CD8-positive, alpha-beta memory T cell (primary cell): ENCODE measurements at places on chromosomes 4 and X.

DNA sequence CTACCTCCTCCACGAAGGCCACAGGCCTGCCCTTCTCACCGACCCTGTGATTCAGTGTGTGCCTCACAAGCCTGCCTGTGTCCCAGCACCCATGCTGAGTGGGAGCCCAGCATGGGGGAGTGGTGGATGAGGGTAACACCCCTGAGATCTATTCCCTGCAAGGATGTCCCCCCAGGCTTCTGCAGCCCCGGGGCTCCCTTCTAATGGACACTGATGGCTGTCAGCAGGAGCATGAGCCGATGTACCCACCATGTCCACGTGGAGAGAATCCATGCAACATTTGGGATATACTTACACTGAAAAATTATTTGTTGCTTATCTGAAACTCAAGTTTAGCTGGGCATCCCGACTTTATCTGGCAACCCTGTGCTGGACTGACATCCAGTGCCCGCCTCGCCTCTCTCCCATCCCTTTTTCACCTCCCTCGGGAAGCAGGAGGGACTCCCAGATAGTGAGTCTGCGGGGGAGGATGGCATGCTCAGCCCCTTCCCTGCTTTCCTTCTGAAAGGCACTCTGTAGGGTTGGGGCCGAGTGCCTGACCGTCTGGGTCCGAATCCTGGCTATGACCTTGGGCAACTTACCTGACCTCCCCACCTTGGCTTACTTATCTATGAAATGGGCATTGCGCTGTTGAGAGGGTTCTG lies 46.9 kb upstream of the SORCS2 start:
- DNase-seq, result no peak

DNA sequence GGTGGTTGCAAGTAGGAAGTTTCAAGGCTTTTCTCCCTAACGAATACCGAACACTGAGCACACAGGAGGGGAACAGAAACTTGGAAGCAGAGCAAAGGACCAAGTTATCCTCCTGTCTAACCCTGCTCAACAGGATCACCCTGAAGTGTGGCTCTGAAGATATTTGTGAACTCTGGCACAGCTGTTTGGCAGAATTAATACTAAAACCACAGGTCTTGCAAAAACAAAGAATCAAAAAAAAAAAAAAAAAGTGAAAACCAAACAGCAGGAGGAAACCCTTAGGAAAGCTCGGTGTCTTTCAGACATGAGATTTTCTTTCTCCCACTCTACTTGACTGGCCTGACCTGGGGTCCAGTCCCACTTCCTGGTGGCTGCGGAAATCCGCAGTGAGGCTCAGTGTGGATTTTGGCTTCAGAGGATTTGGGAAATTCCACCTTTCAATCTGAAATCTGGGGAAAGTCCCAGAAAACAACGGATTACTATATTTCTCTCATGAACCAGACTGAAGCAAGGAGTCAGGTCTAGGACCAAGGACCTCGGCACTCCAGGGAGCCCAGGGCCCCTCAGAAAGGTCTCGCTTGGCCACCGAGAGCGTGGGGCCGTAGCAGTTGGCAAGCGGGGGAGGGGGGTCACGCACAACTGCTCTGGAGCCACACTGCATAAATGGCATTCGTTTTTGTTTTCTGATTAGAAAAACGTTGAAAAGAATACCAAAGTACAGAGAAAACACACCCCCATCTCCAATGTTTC lies 867 bp downstream of the TIFA start:
- DNase-seq, result no peak

DNA sequence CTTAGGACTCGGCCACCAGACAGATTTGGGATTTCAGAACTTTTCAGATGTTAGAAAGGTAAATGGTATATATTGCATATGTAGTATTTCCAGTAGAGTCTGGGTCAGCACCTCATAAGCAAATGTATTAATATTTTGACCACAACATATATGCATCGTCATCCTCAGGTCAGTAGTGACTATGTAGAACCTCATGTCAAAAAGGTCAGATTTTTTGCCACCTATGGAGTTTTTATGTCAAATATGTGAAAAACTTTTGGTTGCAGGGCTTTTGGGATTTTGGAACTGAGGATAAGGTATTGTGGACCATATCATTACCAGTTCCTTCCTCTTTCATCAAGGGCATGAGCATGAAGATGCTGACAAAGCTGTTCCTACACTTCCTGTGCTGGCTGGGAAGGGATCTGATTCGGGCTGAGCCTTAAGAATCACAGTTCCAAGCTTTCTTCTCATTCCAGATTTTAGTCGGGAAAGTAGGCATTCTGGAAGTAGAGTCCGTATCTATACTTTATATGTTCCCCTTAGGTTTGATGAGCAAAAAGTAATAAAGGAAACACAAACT lies 183.0 kb upstream of the PGRMC2 start:
- no peak for DNase-seq

- DNase-seq, result no peak
Measured at GRCh38 chr4:109389369-109390114, 44.1 kb upstream of the SEC24B start.
